Heart left ventricle (tissue), 16 donors: ENCODE measurements at places on chromosomes 5 and 9.

DNA sequence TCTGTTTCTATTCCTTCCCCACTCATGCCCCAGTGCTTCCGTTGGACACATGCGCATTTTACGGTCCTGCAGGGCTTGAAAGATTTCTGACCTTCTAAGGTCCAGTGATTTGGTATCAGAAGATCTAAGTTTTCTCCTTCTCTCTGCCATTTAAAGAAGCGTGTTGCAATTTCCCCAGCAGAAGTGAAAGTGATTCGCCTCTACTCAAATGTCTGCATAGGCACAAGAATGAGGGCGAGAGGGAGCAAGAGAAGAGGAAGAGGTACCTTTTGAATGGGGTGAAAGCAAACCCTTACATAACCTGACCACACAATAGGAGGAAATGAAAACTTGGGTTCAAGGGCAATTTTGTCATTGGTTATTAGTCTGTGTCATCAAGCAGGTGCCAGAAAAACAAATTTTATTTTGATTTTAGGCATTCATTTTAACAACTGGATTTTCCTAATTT, 31.7 kb upstream of the NR3C1 start:
- no peaks in the 10 kb centered on the region for H3K27me3 ChIP-seq
- DNase-seq = peak; percentile 22
- H3K27ac ChIP-seq = no peak overlapping the region
- H3K4me1 ChIP-seq = no peaks in the 10 kb centered on the region
- H3K4me3 ChIP-seq = peak overlapping the region; percentile 23
- no peaks in the 10 kb centered on the region for H3K36me3 ChIP-seq

- no peaks in the 10 kb centered on the region for H3K27me3 ChIP-seq
- H3K4me3 ChIP-seq = no peak overlapping the region
- no peaks in the 10 kb centered on the region for H3K36me3 ChIP-seq
- no peaks in the 10 kb centered on the region for H3K4me1 ChIP-seq
These were observed 209.3 kb downstream of the ROR2 start for GRCh38 chr9:91740701-91741100.

GRCh38 chr5:117763271-117763670, 1188.6 kb upstream of the SEMA6A start:
- no peaks in the 10 kb centered on the region for H3K27me3 ChIP-seq
- no peak for DNase-seq
- no peak overlapping the region for H3K27ac ChIP-seq

DNA sequence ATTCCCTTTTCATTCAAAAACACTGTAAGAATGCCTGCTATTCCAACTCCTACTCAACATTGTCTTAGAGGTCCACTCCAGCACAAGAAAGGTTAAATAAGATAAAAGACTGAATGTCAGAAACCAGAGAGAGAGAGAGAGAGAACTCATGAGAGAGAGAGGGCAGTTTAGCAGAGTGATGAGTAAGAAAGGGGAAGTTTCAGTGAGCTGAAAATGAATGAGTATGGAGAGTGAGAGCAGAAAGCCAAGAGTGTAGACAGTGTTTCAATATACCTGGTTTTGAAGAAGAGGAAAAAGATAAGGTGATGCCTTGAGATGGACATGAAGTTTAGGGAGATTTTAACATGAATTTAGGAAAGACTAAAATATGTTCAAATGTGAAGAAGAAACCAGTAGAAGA, 528.0 kb upstream of the SEMA6A start:
- H3K27ac ChIP-seq = no peak overlapping the region
- H3K4me1 ChIP-seq = no peaks in the 10 kb centered on the region
- no peak for DNase-seq
- H3K4me3 ChIP-seq = no peak overlapping the region
- H3K36me3 ChIP-seq = no peaks in the 10 kb centered on the region
- no peaks in the 10 kb centered on the region for H3K27me3 ChIP-seq

DNA sequence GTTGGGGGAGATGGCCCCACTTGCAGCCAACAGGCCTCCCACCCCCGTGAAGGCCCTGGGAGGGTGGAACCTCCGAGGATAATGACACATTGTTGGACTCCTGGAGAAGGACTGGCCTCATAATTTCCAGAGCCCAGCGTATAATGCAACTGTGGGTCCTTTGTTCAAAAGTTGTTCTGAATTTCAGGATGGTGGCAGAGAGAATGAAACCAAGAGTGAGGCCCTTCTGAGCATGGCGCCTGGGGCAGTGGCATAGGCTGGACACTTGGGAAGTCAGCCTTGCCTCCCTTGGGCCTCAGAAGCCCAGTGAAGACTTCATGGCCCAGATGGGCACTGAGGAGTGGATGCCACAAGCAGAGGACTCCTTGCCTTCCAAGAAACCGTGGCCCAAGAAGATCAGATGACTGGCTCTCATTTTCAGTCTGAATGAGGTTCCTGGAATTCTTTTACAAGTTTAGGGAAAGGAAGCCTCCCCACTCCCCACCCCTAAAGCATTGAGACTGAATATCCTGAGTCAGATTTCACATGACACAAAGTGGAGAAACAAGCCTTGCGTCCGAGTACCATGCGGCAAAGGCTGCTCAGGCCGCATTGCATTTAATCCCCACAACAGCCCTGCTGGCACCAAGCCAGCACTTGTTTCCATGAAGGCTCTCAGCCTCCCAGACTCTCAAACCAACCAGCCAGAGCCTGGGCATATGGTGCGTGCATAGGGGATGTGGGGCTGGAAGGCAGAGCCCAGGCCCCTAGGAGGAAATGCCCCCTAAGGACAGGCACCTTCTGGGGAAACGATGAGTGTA, 96.7 kb upstream of the SMIM23 start:
- no peak for DNase-seq
- H3K36me3 ChIP-seq = no peaks in the 10 kb centered on the region
- H3K4me3 ChIP-seq = no peak overlapping the region
- no peaks in the 10 kb centered on the region for H3K27me3 ChIP-seq
- H3K4me1 ChIP-seq = no peaks in the 10 kb centered on the region

GRCh38 chr5:134345996-134346395, 21.0 kb downstream of the CDKL3 start:
- H3K27me3 ChIP-seq = no peaks in the 10 kb centered on the region
- peaks cover 7% of the 10 kb centered on the region for H3K36me3 ChIP-seq
- no peaks in the 10 kb centered on the region for H3K4me1 ChIP-seq
- no peak overlapping the region for H3K4me3 ChIP-seq
- H3K27ac ChIP-seq = no peak overlapping the region
- DNase-seq = no peak

DNA sequence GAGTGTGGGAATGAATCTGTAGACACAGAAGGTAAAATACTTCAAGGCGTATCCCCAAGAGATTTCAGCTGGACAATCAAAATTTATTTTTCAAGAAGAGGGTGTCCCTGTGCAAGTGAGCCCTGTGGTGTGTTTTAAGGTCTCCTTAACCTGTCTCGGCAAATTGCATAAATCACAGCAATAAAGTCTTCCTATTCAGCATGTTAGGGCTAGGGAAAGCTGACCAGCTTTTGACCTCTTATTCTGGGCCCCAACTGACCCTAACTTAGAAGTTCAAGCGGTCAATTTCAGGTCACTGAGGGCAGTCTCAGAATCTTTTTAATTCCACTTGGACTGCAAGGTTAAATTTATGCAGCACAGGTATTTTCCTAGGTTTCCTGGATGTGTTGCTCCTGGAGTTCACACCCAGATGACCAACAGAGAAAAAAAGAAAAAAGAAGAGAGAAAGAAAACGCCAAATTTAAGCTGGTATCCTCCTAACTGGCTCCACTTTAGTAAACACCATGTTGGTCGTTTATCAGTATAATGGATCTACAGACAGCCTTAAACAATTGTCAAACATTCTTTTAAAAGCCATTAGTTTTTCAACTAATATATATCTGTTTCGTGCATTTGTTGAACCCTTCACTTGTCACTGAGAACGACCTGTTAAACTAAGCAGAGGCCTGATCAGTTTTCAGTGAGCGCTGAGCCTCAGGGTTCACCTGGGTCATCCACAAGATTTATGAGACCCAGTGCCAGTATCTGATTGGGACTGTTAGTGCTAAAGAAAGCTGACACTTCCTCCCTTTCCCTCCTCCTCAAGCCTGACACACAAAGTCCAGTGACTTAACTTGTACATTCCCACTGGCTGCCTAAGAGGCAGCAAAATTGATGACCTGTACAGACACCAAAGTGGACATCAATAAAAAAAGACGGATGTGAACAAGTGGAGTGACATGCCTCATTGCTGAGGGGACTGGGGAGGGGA, 546.1 kb downstream of the NR2F1-AS1 start:
- H3K4me3 ChIP-seq = no peak overlapping the region
- H3K27ac ChIP-seq = no peak overlapping the region
- H3K27me3 ChIP-seq = no peaks in the 10 kb centered on the region
- no peaks in the 10 kb centered on the region for H3K36me3 ChIP-seq

DNA sequence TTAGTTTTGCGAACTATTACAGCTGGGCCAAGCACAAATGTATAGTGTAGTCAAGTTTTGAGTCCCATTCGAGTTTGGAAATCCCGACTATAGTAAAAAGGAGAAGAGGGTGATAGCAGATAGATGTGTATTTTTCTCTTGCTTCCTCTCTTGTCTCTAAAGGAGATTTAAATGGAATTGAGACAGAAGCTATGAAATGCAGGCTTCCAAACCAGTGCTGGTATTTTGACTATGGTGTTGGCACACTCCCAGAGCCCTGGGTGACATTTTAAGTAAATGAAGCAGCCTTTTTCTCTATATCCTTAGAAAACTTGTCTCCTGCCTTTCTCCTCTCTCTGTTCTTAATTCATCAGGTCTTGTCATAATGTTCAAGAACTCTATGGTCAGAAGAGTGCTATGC, 17.7 kb upstream of the AUH start:
- no peak for DNase-seq
- H3K4me3 ChIP-seq = no peak overlapping the region
- H3K4me1 ChIP-seq = no peaks in the 10 kb centered on the region
- H3K27me3 ChIP-seq = no peaks in the 10 kb centered on the region

DNA sequence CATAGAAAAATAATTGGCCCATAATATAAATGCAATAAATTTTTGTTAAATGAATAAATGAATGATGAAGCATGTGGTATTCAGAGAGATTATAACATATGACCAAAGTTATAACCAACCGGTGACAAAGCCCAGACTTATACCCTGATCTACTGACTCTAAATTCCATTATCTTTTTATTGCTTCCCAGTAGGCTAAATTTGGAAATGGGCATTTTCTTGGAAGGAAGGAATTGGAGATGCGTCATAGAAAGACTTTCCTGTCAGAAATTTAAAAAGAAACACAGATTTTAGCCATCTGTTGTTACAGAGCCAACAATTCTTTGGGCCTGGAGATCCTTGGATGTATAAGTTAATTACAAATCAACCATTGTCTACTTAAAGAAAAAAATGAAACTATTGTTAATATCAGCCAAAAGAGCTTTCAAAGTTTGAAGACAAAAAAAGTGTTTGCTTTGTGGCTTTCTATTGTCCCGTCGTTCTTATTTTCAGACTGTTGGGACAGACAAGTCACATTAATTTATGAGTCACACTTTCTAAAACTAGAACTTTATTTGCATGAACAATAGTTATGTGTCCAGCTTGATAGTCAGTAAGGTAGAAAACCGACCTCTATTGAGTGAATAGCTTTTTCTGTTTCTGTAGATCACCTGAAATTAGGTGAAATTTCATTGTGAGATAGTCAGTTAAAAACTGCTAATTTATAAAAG, 428.7 kb downstream of the GABRG2 start:
- H3K27ac ChIP-seq = no peak overlapping the region
- no peaks in the 10 kb centered on the region for H3K36me3 ChIP-seq
- no peaks in the 10 kb centered on the region for H3K4me1 ChIP-seq

DNA sequence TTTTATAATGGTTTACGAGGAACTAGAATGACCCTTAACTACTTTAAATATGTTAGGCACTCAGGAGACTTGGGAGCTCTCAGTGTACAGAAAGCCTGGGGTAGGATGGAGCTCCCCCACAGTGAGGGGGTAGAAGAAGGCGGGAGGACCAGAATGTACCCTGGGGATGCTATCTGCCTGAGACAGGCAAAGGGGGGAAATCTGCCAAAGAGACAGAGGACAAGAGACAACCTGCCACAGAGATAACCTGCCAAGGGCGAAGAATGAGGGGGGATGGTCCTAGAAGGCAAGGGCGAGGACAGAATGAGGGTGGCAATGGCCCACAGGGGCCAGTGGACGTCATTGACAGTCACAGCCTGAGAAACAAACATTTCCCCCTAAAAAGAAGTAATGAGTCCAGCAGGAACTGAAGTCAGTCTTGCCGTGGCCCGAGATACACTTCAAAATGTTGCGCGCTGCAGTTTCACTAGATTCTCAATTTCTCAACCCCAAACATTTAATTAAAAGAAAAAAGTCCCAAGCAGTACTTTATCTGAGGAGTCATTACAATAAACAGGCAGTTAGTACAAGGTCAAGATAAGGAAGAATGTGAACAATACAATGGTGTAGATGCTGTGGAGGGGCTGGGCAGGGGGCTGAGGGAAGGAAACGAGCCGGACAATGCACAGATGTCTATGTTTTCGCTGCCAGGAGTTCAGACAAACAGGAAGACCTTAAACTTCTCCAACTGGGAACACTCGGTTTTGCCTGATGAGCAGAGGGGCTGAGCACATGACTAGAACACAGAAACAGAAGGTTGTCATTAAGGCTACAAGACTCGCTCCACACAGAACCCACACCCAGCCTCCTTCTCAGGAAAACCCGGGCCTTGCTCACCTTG, 125.0 kb downstream of the LHFPL2 start:
- peak overlapping the region; percentile 45 for H3K27ac ChIP-seq
- no peak overlapping the region for H3K4me3 ChIP-seq
- no peak for DNase-seq
- peaks cover 4% of the 10 kb centered on the region for H3K4me1 ChIP-seq
- H3K36me3 ChIP-seq = no peaks in the 10 kb centered on the region

- peaks cover 3% of the 10 kb centered on the region for H3K27me3 ChIP-seq
- DNase-seq = no peak
- peaks cover 3% of the 10 kb centered on the region for H3K4me1 ChIP-seq
- no peak overlapping the region for H3K4me3 ChIP-seq
These were observed 29.4 kb downstream of the FAM240B start for GRCh38 chr9:38690574-38690973.

DNA sequence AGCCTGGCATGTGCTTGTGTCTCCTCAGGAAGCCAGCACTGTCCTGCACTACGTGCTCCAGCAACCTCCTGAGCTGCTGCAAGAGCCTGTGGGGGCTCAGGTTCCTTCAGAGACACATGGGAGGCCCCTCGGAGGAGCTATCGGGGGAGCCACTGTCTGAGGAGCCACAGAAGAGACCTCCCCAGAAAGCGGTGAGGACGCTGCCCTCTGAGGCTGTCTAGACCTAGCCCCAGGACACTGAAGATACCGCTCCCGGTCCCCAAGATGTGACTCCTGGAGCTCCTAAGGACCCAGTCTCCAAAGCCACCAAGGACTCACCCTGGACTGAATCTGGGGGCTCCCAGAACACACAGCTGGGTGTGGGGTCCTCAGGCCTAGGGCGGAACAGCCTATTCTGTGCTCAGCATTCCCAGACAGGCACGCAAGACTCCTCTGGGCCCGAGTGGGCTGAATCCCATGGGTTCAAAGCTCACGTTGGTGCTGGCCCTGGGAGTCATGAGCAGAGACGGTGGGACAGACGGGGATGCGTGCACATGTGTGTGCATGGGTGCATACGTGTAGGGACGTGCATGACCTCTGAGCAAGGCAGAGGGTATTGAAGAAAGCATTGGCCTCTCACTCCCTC, 50.0 kb downstream of the HRH2 start:
- no peaks in the 10 kb centered on the region for H3K27me3 ChIP-seq
- peaks cover 9% of the 10 kb centered on the region for H3K36me3 ChIP-seq
- DNase-seq = no peak
- no peak overlapping the region for H3K27ac ChIP-seq

GRCh38 chr9:106675780-106676179, 187.2 kb upstream of the ZNF462 start:
- H3K4me3 ChIP-seq = no peak overlapping the region
- peak overlapping the region; percentile 61 for H3K27ac ChIP-seq
- no peaks in the 10 kb centered on the region for H3K4me1 ChIP-seq
- DNase-seq = peak; percentile 75
- H3K27me3 ChIP-seq = no peaks in the 10 kb centered on the region

- no peaks in the 10 kb centered on the region for H3K27me3 ChIP-seq
- no peak overlapping the region for H3K27ac ChIP-seq
- H3K4me1 ChIP-seq = peaks cover 27% of the 10 kb centered on the region
- H3K4me3 ChIP-seq = no peak overlapping the region
- no peak for DNase-seq
These were observed 29.1 kb downstream of the TRIO start for GRCh38 chr5:14172149-14172795.
